Muscle of leg (tissue), 16 donors: ENCODE measurements at places on chromosomes 13 and 19. TPM values are rescaled to one million over a fixed set of nuclear protein-coding genes. Genes with fewer than 3 reads are reported as not detected.

DNA sequence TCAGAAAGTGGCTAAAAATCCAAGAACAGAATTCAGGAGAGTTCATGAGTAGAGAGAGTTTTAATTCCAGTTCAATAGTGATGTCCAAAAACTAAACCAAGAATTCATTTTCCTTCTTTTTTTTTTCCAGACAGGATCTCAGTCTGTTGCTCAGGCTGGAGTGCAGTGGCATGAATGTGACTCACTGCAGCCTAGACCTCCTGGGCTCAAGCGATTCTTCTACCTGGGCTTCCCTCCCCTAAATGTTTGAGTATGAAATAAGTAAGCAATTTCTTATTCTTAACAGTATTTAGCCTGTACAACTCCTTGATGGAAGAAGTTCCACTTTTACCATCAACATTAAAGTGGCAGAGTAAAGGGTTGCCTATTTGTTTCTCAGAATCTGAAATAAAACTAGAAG is 3.8 kb downstream of the COMMD6 start:
- DNase-seq, result no peak

- peak; percentile 73 for DNase-seq
These were observed 1.3 kb upstream of the ZIC2 start for GRCh38 chr13:99980201-99980823.

CEACAM20 gene
- total RNA-seq, result not detected

DNA sequence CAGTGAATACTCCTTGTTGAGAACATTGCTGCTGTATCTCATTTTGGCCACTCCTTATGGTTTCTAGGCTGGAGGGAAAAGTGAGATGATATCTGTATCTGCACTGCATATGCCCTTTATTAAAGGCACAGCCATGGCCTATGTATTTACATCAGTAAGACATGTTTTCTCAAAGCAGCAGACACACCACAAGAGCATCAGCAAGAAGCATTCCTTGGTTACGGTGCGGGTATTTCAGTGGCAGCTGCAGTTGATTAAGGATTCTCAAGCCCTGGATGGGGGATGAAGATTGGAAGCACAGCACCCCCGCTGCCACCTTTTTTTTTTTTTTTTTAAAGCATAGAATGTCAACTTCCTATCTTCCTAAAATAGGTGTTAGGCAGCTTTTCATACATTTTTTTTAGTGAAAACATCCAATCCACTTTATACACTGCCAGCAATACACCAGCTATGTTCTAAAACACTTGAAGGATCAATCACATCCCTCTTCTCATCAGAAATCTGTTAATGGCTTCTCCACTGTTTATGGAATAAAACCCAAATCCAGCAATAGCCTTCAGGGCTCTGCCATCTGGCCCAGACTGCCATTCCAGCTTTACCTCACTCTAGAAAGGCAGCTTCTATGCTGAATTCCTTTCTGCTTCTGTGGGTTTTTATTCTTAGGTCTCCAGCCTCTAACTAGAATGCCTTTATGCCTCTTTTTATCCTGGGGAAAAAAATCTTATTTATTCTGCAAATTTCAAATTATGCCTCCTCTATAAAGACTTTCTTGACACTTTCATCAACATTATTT is 331.0 kb downstream of the DNAJC15 start:
- DNase-seq, result no peak
